ENCODE measurements at places on chromosomes 12 and 14.

- no peak for DNase-seq
Measured at GRCh38 chr12:109435428-109436187, 41.5 kb downstream of the KCTD10 start.

DNA sequence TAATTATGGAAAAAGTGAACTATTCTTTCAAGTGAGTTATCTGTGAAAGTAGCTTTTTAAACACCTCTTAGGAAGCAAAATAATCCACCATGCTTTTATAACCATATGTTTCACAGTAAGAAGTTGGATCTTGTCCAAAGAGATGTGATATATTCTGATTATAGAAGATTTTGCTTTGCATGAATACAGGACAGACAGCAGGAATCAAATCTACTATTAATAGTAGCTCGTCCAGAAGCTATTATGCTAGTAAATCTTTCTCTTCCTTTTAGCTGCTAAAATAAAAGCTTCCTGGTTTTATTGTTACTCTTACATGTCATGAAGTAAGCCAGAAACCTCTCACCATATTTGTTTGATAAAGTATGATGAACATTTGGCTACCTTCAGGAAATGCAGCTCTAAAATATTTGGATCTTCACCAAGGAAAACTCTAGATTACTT, 257.0 kb downstream of the IPO8 start:
- no peak for DNase-seq

GRCh38 chr14:88140874-88141273, 135.9 kb downstream of the GPR65 start:
- DNase-seq, result no peak

DNA sequence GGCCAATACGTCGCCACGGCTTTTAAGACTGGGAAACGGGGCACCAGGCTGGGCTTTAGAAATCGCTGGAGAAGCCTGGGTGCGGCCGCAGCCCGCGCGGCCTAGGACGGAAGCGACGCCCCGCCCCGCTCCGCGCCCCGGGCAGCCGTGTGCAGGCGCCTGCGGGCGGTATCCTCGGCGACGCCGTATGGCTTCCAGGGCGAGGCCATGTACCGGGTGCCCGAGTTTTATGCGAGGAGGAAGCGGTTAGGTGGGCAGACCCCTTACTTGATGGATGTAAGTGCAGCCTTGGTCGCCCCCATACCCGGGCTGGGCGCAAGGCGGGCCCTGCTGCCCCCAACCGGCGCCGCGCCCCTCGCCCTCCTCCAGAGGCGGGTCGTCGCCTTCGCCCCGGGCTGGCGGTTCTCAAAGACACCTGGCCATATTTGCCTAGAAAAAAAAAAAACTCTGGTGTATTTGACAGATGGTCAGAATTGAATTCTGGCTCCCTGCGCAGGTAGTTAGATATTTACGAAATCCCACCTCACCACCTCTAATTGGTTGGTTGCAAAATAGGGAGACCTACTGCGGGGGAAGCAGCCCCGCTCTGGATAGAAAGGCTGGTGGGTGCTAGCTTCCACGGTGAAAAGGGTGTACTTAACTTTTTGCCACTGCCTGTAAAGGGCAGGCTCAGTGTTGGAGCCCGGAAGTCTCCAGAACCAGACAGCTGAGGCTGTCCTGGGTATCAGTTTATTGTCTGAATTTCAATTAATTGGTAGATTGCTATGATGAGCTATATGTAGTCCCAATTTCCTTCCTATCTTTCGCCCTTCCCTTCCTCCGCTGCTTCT, at the start of gene PPP1R36:
Gene PPP1R36 (plus strand): TSS at position 171 of the 830 bp plus-strand sequence. CDS start 37 bp downstream, at position 208.
- DNase-seq, result no peak

GRCh38 chr12:74489543-74489942, 48.1 kb upstream of the ATXN7L3B start:
- DNase-seq, result no peak

- no peak for DNase-seq
Measured at GRCh38 chr14:79570648-79571047, 640.7 kb downstream of the DIO2 start.

- DNase-seq, result no peak
Measured at GRCh38 chr12:6444031-6444430, 724 bp upstream of the CD27 start.

GRCh38 chr14:25121337-25122129, 71.6 kb upstream of the STXBP6 start:
- DNase-seq, result no peak

DNA sequence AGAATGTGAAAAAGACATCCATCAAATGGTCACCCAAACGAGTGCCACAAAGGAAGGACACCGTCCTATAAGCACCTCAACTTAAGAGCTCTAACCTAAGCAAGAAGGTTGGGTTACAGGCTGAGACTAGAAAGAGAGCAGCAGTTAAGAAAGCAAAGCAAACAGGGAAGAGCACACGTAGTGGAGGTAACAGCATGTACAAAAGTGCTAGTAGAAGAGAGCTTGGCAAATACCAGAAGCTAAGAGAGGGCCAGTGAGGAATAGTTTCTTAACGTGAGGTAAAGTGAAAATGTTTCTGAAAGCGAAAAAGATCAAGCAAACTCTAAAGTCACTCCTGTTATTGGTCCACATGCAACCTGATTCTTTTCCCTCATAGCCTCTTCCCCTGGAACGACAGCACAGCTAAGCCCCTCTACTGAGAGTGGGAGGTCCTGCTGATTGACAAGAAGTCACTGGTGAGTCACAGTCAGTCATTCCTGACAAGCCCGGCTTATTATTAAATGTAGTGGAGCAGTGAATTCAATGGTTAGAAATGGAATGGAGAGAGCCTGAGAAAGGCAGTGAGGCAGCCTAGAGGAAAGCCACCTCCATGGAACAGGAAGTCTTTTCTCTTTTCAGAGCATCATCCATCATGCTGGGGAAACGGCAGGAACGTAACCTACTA, 204.4 kb downstream of the SLC25A21 start:
- DNase-seq, result no peak

- peak; percentile 13 for DNase-seq
Measured at GRCh38 chr12:96400631-96401075, 414 bp upstream of the CDK17 start.

DNA sequence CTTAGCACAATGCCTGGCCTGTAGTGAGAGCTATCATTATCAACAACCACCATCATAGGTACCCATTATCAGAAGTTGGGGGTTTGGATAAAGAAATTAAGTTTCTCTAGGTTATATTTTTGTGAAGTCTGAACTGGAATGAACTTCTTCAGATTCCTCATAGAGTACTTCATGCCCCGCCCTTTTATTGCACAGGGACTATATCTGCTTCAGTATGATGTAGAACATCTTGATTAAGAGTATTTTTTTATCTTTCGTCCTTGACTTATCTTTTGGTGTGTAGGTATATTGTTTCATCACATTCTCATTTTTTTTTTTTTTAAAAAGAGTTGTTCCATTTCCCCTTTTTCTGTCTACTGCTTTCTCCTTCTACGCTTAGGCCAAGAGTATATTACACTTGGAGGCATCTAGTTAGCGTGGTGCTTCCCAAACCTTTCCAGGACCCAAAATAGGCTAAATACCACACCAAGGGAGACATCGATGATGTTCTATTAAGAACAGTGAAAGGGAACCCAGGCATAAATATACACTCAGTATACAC, 467.5 kb downstream of the ZFP36L1 start:
- DNase-seq, result no peak

DNA sequence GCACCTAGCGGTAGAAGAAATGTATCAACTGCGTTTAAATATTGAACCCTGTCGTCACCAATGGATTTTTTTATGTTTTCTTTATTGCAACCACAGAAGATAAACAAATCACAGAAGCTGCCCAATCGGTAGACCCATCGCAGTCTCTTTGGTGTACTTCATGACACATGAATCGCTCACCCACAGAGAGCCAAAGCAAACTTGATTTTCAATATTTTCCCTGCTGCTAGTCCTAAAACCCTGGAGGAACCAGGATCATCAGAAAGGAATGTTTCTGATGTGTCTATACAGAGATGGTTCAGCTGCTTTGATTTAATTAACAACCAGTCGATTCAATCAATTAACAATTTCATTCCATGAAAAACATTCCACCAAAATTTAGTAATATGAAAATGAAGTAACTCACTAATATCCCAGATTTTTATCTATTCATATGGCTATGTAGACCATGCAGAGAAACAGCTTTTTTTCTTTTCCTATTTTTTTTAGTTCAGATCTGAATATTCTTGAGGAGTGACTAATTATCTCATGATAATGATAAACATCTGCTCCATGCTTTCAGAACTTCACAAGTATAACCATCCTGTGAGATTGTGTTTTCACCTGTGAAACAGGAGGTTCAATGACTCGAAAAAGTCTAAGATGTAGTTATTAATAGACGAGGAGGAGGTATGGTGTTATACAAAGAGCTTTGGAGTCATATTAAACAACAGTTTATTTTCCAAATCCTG, 46.1 kb downstream of the DIO2 start:
- no peak for DNase-seq

GRCh38 chr14:35337269-35338255, 45.4 kb downstream of the PSMA6 start:
- DNase-seq, result no peak

- no peak for DNase-seq
Measured at GRCh38 chr12:78086553-78087362, 256.1 kb downstream of the NAV3 start.

DNA sequence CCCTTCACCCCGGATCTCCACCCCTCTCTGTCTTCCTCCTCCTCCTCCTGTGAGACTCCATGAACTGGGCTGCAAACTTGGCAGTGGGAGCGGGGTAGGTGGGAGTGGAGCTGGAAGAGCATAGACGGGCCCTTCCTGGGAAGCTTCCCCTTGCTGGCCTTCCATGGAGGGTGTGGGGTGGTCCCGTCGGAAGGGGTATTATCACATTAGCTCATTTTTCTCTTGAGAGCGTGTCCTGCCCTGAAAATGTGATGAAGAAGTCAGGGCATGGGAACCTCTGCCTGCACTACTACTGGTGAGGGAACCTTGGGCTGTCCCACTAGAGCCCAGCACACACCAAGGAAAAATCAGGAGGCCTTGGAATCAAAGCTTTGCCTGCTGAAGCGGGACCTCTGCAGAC, 66.5 kb downstream of the CACNA1C start:
- DNase-seq, result no peak

- DNase-seq, result no peak
Measured at GRCh38 chr12:4806439-4807115, 86.4 kb downstream of the GALNT8 start.

DNA sequence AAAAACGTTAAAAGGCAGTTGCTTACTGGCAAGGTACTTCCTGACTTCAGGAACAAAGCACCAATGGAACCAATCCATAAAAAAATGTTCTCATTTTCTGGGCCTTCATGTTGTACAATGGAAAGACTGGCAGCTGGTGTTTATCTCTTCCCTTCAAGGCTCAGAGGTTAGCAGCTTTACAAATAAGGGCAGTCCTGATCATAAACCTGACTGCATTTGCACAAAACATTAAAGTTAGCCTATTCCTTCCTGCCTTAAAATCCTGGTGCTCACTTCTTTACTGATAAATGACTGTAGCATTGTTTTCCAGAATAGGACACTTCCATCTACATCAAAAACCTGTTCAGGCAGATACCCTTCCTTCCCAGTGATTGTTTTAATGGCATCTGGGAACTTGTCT, 19.2 kb downstream of the IL26 start:
- no peak for DNase-seq

- DNase-seq, result no peak
Measured at GRCh38 chr12:41604830-41605229, 416.7 kb downstream of the PDZRN4 start.

GRCh38 chr12:66051361-66051760, 79.2 kb downstream of the LLPH start:
- DNase-seq, result no peak

Data from stimulated activated CD8-positive, alpha-beta memory T cell treated with anti-CD3 and anti-CD28 coated beads, Interleukin-4, amount 100 ng/mL, for 1 hour (primary cell).